ENCODE measurements at places on chromosomes 3 and 15. TPM values are rescaled to one million over a fixed set of nuclear protein-coding genes. Genes with fewer than 3 reads are reported as not detected.

GRCh38 chr15:71599418-71600151 lies 210.8 kb upstream of the NR2E3 start:
- DNase-seq, result peak; percentile 24

- DNase-seq, result no peak
Observed at GRCh38 chr15:69906256-69907185, 191.2 kb downstream of the TLE3 start.

DNA sequence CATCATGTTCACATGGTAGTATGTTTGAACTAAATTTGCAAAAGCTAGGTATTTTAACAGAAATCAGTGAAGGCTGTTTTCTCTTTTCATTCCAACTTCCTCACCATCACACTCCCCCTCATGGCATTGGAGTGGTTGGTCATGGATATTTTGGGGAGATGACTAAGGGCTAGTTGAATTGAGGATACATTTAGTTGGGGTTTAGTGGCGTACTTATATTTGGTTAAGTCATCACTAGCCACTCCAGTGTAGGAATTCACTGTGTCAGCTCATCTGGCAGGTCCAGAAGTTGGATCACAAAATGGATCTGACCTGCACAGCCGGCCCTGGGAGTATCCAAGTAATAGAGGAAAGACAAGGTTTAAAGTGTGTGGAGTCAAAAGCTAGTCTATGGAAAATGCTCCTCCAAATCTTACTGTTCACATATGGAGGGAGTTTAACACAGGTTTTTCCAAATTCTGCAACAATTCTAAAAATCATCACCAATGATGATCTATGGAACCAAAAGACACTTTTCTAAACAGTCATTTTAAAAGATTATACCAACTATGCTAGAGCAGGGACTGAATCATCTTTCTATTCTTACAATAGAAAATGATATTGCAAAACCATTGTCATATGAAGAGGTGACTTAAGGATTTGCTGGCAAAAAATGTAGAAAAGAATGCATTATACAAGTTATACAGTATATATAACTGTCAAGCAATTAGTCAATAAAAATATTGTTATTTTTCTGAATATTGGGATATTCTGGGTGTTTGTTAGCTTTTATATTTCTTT lies 247.8 kb upstream of the PEX5L start:
- no peak for DNase-seq

GRCh38 chr3:143821862-143822261 lies 26.4 kb downstream of the SLC9A9 start:
- DNase-seq, result no peak

- no peak for DNase-seq
Observed at GRCh38 chr3:178112134-178112533, 424.1 kb upstream of the KCNMB2 start.

- peak; percentile 23 for DNase-seq
Observed at GRCh38 chr3:79521221-79521848, 246.5 kb downstream of the ROBO1 start.

DNA sequence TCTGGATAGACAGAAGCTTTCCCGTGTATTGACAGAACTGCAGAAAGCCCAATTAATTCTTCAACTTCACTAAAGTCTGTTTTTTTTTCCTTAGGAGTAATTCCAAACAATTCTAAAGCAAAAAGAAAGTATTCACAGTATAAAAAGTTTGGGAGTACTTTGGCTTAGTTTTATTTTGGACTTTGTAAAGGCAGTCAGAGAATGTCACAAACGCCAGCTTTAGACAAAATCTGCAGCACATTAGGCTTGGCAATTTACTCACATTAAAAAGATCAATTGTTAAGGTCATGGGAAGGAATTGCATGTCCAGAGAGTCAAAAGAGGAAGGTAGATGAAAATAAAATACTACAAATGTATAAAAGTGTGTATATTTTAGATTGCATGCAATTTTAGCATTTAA lies 47.5 kb upstream of the GBE1 start:
- no peak for DNase-seq

- DNase-seq, result no peak
Observed at GRCh38 chr15:88748081-88748480, 55.2 kb upstream of the ACAN start.

- no peak for DNase-seq
Observed at GRCh38 chr15:41323611-41324010, 8.8 kb downstream of the OIP5 start.

DNA sequence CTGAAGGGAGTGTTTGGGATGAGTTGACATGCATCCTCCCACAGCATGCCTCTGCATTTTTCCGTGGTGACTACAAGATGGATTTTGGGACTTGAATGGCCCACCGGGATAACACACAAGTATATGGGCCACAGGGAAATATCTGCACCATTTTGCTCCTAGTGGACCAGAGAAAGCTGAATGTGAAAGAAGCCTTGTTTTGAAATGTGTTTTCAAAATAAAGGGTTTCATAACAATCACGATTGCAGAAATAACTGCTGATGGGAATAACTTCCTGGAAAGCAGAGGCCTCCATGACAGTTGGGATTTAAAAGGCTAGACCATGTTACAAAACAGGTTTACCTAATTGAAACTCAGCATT lies 77.5 kb upstream of the PRR23C start:
- no peak for DNase-seq

DNA sequence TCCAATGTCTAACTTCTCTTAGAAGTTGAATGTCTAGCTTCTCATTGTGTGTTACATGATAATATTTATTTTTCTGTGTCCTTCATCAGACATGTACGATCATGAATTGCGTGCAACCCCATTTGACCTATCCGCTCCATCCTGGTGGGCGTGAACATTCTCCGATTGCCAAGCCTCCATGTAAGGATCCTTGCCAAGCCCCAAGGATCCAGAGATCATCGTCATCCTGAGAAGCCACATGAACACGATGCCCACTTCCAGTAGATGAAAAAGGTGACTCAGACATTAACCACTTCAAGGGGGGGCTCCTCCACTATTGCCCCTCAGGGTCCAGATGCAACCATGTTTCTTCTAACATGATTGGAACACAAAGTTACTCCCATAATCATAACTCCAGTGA lies 25.5 kb upstream of the KNG1 start:
- no peak for DNase-seq

DNA sequence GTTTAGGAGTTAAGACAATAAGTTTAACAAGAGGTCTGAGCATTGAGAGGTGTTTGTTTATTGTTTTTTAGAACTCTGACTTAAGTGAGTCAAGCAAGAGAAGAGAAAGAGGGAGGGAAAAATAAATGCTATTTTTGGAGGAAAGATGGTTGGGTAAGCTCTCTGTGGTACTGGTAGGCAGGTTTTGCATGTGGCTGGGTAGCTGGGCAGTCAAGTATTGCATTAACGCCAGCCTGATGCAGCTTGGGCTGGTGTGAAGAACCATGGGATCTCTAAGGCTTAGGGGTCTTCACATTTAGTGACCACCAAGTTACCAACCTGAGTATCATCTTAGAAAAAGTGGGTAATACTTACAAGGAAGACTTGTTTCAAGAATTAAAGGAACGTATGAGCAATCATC lies 534.5 kb upstream of the SEMA6D start:
- DNase-seq, result no peak

GRCh38 chr3:175015056-175015635 lies 156.0 kb downstream of the NAALADL2 start:
- no peak for DNase-seq

DNA sequence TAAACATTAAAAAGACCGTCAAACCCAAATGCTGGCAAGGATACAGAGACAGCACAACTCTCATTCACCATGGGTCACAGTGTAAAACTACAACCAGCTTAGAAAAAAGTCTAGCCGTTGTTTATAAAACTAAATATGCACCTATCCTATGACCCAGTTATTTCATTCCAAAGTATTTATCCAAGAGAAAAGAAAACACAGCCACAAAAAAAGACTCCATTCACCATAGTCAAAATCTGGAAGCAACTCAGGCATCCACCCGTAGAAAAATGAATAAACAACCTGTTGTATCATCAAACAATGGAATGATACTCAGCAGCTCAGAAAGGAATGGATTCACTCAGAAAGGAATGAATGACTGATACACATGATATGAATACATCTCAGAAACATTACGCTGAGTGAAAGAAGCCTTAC lies 28.6 kb downstream of the PLD1 start:
- DNase-seq, result no peak

DNA sequence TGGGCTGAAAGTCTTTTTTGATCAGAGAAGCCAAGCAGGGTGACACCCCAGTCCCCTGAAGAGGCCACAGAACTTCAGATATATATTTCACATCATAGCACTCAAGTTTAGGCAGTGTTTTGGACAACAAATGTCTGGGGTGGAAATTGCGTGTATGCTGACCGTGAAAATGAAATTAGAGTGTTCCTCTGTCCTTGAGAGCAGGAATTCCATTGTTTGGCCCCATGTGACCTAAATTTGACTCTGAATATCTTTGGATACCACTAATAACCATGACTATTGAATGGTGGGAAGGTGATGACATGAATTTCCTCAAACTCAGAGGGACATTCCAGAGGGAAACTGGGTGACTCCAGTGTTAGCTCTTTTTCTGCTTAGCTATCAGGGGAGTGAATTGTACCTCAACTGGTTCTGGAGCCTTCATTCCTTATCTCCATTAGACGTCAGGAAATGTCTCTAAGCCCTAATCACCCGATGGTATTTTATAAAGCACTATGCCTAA lies 263.5 kb upstream of the RASGRP1 start:
- no peak for DNase-seq

DNA sequence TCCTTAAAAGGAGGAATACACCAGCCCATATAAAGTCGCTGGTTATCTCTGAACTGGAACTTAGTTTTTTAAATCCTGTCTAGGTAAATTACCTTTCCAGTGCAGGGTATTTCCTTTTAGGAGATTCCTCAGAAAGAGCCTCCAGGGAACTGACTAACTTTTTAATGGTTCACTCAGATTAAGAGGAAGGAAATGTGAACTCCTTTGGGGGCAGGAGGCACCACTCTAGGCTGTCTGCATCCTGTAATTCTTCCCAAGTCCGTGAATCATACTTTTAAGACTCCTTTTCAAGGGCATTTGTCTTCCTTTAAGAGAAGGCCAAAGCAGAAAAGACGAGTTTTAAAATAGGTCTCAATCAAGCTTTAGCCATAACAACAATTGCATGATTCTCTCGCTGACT lies 871.2 kb upstream of the NR2F2 start:
- DNase-seq, result no peak

DNA sequence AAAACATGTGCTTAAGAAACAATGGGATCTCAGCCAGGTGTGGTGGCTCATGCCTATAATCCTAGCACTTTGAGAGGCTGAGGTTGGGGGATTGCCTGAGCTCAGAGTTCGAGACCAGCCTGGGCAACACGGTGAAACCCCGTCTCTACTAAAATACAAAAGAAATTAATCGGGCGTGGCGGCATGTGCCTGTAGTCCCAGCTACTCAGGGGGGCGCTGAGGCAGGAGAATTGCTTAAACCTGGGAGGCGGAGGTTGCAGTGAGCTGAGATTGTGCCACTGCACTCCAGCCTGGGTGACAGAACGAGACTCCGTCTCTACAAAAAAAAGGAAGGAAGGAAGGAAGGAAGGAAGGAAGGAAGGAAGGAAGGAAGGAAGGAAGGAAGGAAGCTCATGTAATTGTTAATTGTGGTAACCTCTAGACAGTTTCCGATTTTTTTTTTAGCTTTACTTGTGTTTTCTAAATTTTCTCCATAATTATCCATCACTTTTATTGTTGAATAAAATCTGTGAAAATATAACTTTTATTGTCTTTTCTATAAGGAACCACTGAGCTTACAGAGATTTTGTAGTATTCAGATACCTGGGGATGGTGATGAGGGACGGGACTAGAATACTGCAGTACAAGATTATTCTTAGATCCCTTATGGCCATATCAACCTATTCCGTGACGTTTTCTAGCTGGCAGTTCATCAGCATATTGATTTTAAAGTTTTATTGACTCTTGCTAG lies 506.9 kb downstream of the NR2F2 start:
- no peak for DNase-seq

DNA sequence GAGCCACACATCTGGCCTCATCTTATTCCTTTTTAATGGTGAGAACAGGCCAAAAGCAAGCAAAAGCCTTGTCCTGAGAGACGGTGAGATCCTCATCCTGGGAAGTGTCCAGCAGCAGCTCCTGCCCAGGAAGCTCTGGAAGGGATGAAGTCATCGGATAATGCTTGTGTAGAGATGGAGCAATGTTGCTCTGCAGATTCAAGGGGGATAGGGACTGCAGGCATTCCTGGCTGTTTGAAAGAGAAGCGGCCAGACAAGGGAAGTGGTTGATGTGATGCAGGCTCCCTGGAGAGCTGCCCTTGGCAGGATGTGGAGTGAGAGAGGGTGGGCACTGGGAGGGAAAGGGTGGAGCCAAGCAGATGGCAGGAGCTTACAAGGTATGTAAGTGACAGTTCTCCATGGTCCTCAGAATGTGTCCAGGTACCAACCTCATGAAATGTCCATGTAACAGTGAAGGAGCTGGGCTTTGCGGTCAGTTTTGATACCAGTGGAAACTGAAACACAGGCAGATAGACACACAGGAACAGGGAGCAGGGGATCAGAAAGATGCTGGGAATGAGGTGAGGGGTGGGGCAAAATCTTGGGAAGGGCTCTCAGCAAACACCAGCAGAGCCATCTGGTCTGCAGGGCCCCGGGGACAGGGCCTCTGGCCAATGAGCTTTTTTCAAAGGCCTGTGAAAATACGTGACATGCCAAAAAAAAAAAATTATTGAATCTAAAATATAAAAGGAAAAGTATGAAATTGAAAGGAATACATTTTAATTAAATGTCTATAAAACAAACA lies 32.2 kb upstream of the LACTB start:
- no peak for DNase-seq

DNA sequence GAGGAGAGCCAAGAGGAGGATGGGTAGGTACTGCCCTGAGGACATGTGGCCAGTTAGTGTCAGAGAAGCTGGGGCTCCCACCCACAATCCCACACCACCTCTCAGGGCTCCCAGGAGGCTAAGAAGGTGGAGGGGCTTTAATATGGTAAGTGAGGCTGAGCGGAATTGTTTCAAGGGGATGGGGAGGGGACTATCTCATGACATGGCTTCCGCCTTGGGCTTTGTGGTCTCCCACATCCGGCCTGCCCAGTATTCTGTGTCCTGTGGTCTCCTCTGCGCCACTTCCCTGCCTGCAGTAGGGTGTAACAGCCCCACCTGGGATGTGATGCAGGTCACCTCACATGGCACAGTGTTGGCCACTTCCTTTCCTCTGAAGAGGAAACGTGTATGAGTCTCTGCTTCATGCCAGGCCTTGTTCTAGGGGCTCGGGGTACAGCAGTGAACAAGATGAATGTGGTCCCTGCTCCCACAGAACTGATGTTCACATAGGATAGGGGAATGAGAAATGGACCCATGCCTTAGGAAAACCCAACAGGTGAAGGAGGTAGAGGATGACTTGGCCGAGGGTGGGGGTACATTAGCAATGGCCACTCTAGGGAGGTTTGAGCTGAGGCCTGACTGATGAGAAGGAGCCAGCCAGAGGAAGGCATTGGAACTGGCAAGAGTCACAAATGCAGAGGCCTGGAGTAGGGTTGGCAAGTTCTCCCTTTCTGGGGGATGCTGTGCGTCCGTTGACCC lies 3.2 kb downstream of the NEIL1 start:
- no peak for DNase-seq

- DNase-seq, result no peak
Observed at GRCh38 chr3:97927704-97928103, 44.5 kb downstream of the RIOX2 start.

- no peak for DNase-seq
Observed at GRCh38 chr15:38867556-38867955, 302.9 kb upstream of the RASGRP1 start.

- DNase-seq, result no peak
Observed at GRCh38 chr15:63163217-63163616, 5.9 kb upstream of the RPS27L start.

The NR2E3 gene
- 0.70 TPM for polyA plus RNA-seq

The OXSM gene
- 19.5 TPM for polyA plus RNA-seq

The CYP11A1 gene
- polyA plus RNA-seq, result 0.57 TPM

The RBP2 gene
- polyA plus RNA-seq, result not detected

The PLCH1 gene
- 10.5 TPM for polyA plus RNA-seq

The NEK10 gene
- polyA plus RNA-seq, result 1.8 TPM

The DNAJA4 gene
- 21.2 TPM for polyA plus RNA-seq

The GOLGA8S gene
- 0.79 TPM for polyA plus RNA-seq

The SCG5 gene
- 23.5 TPM for polyA plus RNA-seq
